ENCODE measurements at places on chromosomes 5 and 9.

DNA sequence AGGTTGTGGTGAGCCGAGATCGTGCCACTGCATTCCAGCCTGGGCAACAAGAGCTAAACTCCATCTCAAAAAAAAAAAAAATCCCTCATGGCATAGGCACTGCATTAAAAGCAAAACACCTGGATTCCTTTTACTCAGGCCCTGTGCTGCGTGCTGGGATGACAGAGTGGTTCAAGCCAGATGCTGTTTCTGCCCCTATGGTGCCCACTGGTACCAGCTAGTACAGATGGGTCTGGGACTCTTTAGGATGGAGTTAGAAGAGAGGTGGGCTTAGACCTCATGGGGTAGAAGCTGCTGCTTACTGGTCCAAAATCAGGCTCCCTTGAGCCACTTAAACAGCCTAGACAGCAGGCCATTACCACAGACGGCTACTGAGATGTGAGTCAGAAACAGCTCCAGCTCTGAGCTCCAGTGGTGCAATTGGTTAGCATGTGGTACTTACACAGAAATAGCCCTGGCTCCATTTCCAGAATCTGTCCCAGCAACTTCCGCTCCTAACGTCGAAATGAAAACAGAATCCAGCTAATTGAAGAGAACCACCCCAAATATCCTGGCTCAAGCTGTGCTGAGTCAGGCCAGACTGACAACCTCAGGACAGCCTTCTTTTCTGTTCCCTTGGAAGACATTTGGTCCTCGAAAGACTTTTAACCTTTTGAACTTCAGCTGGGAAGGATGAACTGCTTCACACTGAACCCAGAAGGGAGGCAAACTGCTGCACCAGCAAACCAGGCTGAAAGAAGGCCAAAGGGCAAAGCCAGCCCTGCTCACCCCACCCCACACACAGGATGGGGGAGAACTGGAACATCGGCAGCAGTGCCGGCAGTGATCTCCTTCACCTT is 15.5 kb downstream of the C5orf15 start:
- no peak for DNase-seq

- DNase-seq, result no peak
These were observed 22.9 kb upstream of the CCL21 start for GRCh38 chr9:34732886-34733285.

GRCh38 chr9:97906236-97906831 is 16.0 kb downstream of the TRMO start:
- DNase-seq, result no peak

DNA sequence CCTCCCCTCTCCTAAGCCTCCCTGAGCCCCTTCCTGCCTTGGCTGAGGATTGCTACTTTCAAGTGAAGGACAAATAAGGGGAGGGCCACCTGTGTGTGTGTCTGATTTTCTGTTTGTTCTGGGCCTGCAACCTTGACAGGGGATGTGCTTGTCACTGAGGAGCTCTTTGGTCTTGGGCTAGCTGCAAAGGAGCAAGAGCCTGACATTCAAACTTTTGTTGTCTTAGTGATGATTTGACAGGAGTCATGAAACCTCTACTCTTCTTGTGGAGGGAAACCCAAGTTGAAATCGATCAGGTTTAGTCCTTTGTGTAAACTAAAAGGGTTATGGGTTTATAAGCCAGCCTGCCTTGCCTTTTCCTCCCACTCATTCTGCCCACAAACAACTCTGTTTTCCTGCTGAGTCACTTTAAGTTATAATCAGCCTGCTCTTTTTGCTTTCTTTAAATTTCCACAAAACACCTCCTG is 16.9 kb downstream of the CLTA start:
- DNase-seq, result no peak

- DNase-seq, result no peak
These were observed 108.3 kb upstream of the GNA14 start for GRCh38 chr9:77756449-77756848.

DNA sequence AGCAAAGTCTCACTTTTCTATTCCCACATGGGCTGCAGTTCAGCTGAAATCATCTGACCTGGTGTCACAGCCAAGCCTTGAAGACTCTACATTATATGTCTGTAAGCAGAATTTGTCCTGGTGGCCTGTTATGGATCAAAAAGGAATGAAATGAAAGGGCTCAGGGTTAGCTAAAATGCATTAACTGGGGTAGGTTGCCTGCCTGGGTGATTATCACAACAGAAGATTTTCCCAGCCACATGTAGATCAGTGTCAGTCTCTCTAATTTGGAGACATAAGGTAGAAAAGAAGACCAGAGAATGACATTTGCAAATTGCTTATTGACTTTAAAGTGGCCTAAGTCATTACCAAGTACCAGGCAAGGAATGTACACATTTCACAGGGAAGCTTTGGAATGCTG is 289.0 kb downstream of the CAAP1 start:
- no peak for DNase-seq

DNA sequence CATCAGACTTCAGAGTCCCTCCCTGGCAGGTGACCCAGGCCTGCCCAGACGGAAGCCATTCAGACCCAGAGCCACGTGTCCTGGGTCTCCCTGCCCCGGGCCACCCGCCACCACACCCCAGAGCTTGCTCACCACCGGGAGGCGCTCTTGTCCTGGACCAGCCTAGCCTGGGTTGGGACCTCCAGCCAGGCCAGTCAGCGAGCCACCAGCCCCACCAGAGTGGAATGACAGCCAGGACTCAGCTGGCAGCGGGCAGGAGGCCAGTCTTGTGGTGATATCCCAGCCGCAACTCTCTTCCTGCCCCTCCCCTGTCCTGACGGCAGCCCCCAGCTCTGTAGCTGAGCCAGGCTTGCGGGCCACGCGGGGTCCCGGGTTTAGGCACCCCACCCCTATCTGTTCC is 1.7 kb upstream of the PTGDS start:
- DNase-seq, result peak; percentile 58

DNA sequence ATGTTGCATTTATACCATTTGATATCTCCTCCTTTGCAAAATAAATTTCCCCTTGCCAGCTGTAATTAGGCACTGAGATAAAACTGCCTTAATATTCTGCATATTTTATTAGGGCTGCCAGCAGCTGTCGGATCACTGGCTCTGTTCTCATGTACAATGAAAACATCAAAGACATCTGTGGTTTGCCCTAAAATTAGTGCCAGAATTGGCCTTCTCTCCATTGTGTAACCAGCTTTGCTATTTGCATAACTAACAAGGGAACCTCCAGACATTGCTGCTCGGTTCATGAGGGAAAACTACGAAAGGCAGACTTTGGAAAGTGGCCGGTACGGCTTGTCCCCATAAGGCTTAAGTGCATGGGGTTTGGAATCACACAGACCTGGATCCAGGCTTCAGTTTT is 45.5 kb upstream of the KIF2A start:
- DNase-seq, result no peak

GRCh38 chr5:14136228-14136627 is 6.9 kb upstream of the TRIO start:
- DNase-seq, result no peak

Measured in activated naive CD8-positive, alpha-beta T cell treated with anti-CD3 and anti-CD28 coated beads, Interleukin-2, amount 10 ng/mL, durations not matched to agents 7 days and 5 days (primary cell).